ENCODE measurements at places on chromosomes 16 and 17.

DNA sequence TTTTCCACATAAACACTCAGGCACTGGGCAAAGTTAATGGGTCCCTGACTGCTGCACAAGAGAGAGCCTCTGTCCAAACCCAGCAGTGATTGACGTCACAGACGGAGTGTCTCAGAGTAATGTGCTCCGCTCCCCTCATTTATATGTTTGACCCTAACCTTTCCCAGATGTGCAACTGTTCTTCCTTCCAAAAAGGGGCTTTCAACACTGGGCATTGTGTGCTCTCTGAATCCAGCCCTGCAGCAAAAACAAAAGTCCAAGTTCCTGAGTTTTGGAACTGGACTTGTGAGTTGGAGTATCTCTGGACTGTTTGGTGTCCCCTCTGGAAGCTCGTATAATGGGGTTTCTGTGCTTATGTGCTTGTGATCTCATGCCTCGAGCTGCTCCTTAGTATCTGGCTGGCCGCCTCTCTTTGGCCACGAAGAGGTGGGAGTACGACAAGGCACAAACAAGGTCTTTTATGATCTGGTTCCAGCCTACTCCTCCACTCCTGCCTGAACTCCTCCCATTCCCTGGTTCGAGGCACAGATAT, 76.4 kb upstream of the SMIM36 start:
- DNase-seq: no peak

- no peak for DNase-seq
Measured at GRCh38 chr17:39486242-39486641, 25.0 kb downstream of the CDK12 start.

GRCh38 chr17:55430541-55431288, 9.1 kb upstream of the MMD start:
- no peak for DNase-seq

GRCh38 chr17:41082626-41083025, 1.3 kb upstream of the KRTAP4-7 start:
- DNase-seq: no peak

DNA sequence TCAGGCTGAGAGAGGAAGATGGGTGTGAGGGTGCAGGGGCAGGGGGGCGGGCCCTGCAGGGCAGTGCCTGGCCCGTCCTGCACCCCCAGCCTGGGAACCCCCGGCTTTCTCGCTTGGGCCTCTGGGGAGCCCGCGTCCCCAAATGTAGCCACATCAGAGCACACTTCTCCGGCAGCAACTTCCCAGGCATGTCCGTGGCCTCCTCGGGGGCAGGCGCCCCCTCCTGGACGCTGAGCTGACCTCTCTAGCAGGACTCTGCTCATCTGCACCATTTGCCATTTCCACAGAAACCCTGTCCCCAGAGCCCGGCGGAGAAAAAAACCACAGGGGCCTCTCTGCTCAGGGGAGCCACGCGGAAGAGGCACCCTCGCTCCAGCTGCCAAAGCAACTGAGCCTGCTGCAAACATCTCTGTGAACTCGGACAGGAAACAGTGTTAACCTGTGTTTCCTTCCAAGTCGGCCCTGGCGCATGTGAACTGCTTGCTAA, 63.4 kb downstream of the KLHDC4 start:
- no peak for DNase-seq

GRCh38 chr16:7976563-7976962, 613.7 kb downstream of the TMEM114 start:
- DNase-seq: no peak

DNA sequence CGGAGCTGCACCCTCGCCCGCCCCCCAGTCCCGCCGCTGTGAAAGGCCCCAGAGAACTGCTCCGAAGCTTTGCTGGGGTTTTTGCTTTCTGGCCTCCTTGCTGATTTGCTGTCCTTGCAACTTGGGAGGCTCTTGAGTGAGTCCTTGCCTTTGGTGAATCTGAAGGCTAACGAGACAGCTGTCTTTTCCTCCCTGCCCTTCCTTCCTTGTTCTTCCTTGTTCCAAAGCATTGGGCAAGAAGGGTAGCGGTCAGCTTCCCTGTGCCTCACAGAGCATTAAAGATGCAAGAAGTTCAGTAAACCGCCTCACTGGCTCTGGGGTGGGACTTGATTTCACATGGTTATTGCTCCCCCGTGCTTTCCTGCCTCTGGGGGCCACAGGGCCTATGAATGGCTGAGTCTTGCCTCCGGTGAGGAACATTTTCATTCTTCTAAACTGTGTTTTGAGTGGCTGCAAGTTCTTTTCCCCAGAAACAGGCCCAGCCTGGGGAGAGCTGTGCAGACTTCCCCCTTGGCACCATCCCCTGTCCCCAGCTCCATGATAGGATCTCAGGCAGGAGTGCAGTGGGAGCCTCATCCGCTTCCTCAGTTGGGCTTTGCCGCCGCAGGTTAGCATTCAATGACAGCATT, 1.4 kb downstream of the YPEL2 start:
- no peak for DNase-seq

DNA sequence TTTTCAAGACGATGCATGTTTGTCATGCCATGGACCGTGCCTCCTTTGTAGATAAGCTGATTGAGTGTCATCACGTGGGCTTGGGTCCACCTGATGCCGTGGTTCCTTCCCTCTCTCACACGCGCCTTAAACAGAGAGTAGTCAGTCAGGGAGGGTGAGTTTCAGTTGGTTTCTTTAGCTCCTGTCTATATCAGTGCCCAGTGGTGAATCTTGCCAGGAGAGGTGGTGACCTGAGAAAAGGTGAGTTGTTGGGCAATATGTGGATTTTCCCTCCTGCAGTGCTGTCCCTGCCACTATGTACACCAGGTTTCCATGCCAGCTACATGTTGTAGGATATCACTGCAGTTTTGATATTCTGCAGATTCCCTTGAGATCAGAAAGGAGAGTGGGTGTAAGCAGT, 129.7 kb downstream of the LAT start:
- DNase-seq: no peak

GRCh38 chr17:48860456-48860855, 29.6 kb downstream of the CALCOCO2 start:
- DNase-seq: no peak
